Large intestine (tissue), 12 donors: ENCODE measurements at places on chromosomes 12 and 14. TPM values are rescaled to one million over a fixed set of nuclear protein-coding genes. Genes with fewer than 3 reads are reported as not detected.

The RND1 gene
- 1.3 TPM for polyA plus RNA-seq

The TAS2R50 gene
- 0.04 TPM for polyA plus RNA-seq

The DEGS2 gene
- polyA plus RNA-seq: 21.6 TPM

The FAM90A1 gene
- polyA plus RNA-seq: 0.91 TPM

The ADAM21 gene
- polyA plus RNA-seq: 0.09 TPM
